ENCODE measurements at places on chromosomes 3 and 15.

DNA sequence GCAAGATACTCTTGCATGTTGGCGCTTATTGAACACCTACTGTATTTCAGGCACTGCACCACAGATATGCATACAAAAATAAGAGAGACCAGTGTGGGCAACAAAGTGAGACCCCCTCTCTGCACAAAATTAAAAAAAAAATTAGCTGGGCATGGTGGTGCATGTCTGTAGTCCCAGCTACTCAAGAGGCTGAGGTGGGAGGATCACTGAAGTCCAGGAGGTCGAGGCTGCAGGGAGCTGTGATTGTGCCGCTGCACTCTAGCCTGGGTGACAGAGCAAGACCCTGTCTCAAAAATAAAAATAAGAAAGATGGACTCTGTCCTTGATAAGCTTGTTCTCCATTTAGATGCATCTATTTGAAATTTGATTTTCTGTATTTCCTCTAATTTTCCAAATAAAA, 20.8 kb downstream of the FEM1B start:
- no peak for DNase-seq

DNA sequence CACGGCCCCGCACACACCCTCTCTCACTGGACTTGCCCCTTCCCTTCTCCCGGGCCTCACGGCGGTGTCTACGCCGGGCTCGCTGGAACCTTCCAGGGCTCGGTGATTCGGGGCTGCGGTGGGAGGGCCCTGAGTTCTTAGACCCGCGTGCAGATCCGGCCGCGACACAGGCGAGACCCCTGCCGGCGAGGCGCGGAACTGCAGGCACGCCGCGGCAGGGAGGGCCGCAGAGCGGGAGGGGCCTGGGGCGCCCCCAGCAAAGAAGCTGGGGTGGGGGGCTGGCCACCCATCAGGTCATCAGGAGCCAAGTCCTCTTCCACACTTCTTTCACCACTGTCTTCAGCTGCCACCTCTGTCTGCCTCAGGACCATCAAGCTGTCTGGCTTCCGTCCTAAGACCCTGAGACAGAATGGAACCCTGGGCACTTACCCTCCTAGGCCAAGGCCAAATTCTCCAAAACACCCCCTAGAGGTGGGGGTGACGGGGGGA, 164.5 kb downstream of the XXYLT1 start:
- peak; percentile 65 for DNase-seq

DNA sequence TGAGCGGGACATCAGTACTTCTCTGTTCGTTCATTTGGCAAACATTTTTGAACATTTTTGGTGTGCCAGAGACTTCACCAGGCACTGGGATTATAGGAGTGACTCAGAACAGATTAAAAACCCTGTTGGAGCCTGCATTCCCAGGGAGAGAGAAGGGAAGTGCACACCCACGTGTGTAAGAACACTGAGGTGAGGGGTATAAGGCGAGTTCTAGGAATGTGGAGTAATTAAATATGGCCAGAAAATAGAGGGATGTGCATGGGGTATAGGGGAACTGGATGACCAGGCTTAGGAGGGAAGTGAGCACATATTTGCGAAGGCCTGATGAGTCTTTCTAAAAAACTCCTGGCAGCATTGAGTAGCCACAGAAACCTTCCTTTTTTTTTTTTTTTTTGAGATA, 401.2 kb upstream of the C2CD4B start:
- no peak for DNase-seq

DNA sequence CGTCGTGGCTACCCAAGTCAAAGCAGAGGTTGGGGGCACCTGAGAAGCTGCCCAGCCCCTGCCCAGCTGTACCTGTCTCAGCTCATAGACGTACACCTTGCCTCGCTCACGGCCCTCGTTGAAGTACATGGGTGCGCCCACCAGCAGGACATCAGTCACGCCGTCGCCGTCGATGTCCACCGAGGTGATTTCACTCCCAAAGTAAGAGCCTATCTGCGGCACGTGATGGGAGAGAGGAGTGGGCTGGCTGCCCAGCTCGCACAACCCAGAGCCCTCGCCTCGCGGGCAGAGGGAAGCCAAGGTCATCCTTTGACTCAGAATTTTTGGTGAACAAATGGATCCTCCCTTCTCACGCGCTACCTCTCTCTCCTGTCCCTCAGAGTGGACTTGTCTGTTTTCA, 54.7 kb downstream of the FEM1B start:
- DNase-seq: no peak

DNA sequence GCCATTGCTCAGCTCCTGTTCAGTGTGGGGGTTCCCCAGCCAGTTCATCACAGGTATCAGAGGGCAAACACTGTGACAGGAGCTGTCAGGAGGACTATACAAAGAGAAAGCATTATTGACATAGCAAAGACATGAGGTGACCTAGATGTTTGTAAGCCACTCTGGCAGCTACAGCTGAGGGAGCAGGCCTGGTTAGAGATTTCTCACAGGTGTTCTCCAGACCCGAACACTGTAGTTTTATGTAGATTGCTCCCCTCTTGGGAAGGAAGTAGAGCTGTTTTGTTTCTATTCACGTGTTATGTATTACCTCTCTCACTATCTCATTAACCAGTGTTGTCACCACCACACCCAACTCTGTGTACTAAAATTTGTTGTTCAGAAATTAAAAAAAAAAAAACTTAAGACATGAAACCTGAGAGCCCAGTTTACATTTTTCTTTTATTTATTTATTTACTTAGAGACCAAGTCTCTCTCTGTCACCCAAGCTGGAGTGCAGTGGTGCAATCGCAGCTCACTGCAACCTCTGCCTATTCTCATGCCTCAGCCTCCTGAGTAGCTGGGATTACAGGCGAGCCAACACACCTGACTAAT, 123.7 kb downstream of the RBPMS2 start:
- DNase-seq: peak; percentile 64

- DNase-seq: no peak
Measured at GRCh38 chr3:18436213-18436612, 11.1 kb upstream of the SATB1 start.

GRCh38 chr15:78193731-78194567, 40.4 kb downstream of the ACSBG1 start:
- DNase-seq: no peak
